Activated T-cell treated with anti-CD3 and anti-CD28 coated beads for 48 hours (primary cell): ENCODE measurements at places on chromosomes 3 and 15.
A peak's percentile ranks its signal among the peaks of the same experiment; 100 is the strongest.

DNA sequence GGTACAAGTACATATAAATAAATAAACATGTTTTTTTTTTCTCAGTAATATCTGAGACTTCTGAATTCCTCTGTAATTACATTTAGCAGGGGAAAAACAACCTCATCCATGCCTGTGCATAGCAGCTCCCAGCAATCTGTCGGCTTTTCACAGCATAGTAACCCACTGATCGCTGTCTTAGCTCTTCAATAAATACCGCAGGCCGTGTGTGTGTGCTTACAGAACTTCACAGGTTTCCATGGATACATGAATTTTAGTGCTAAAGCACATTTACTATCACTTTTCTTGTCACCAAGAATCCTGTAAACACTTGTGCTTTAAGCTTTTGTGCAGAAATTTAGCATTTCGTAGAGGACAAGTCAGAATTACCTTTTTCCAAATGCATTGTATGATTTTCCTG, 4.0 kb upstream of the PLAAT1 start:
- DNase-seq, result no peak

GRCh38 chr15:52567871-52568600, 794 bp downstream of the ARPP19 start:
- peak; percentile 38 for DNase-seq

DNA sequence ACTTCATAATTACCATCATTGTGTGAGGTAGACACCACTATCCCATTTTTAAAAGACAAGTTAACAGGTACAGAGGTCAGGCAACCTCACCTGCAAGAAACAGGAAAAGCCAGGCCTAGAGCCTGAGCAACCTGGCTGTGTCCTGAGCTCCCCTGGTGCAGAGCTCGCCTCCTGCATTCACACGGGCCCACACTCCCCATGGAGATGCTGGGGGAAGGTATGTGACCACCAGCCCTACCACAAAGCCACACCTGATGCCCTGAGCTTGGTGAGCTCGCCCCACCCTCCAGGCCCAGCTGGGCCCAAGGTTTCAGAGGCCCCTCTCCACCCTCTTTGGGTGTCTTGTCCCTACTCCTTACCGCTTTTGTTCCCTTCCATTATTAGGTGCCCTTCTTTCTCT, 1.2 kb upstream of the EFCAB12 start:
- DNase-seq, result no peak

DNA sequence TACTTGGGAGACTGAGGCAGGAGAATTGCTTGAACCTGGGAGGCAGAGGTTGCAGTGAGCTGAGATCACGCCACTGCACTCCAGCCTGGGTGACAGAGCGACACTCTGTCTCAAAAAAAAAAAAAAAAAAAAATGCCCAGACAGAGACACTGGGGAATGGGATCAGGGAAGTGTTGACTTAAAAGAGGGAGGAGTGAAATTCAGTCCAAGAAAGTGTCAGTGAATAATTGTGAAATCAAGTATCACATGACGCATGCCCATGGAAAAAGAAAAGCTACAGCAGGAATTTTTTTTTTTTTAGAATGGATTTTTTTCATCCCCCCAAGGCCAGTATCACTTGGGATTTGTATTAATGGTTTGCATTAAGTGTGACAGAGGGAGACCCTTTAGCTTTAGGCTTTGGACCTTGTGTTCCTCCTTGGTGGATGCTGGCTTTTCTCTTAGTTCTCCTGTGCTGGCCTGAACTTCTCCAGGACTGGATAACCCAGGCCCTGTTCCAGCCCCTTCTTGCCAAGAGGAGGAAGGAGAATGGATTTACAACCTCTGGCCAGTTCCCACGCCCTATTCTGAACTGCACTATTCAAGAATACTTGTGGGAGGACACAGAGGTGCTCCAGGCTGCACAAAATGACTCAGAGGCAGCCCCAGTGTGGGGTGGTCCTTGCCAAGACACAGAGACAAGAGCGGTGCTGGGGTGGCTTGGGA, 36.7 kb upstream of the ZNF774 start:
- DNase-seq, result no peak

GRCh38 chr15:98896002-98896721, 111.4 kb downstream of the PGPEP1L start:
- no peak for DNase-seq

GRCh38 chr3:194137008-194137505, 1.1 kb downstream of the HES1 start:
- DNase-seq, result no peak

DNA sequence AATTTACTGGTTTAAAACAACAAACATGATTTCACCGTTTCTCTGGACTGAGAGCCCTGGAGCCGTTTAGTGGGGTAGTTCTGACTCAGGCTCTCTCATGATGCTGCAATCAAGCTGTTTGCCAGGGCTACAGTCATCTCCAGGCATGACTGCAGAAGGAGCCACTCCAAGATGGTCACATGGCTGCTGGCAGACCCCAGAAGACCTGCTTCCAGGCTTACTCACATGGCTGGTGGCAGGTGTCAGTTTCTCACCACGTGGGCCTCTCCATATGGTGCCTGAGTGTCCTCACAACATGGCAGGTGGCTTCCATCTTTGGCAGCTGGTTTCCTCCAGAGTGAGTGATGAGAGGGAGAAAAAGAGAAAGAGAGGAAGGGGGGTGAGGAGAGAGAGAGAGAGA, 378.3 kb upstream of the RGMA start:
- DNase-seq, result no peak

DNA sequence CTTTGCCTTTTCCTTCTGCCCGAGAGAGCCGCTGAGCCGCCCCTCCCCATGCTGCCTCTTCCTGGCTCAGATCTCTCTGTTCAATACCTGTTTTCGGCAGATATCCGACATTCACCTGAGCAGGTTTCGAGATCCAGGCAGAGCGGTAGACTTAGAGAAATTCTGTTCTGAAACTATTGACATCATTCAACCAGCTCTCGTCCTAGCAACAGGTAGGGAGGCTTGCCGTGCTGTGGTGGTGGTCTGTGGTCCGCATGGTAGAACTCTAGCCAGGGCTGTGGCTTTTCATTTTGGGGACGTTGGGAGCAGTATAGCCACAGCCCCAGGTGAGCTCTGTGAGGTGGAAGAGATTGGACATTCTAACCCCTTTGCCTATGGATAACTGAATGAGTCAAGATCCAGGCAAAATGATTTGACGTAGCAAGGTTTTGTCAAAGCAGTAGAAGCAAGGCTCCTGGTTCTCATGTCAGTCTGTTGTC, 810 bp downstream of the TMEM62 start:
- no peak for DNase-seq

DNA sequence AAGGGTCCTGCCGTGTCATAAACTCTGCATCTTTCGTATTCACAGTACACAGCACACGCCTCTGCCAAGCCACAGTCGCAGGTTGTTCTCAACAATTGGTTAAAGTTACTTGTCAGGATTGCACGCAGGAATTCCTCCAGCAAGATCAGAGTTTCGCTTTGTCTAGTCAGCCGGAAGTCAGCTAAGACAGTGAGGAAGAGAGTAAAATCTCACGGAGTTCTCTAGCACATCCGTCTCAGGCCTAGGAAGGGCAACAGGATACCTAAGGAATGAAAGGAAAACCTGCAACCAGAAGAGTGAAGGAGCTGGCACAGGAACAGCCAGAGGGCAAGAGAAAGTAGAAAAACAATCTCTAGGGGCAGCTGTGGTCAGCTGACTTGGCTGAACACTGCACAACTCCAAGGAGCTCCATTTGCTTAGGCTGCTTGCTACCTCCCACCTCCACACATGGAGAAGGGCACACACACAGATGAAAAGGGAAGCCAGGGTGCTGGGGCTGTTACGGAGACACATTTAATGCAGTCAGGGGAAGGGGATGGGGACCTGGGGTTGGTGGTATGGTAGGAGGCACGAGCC, 23.7 kb downstream of the RORA start:
- DNase-seq, result no peak

DNA sequence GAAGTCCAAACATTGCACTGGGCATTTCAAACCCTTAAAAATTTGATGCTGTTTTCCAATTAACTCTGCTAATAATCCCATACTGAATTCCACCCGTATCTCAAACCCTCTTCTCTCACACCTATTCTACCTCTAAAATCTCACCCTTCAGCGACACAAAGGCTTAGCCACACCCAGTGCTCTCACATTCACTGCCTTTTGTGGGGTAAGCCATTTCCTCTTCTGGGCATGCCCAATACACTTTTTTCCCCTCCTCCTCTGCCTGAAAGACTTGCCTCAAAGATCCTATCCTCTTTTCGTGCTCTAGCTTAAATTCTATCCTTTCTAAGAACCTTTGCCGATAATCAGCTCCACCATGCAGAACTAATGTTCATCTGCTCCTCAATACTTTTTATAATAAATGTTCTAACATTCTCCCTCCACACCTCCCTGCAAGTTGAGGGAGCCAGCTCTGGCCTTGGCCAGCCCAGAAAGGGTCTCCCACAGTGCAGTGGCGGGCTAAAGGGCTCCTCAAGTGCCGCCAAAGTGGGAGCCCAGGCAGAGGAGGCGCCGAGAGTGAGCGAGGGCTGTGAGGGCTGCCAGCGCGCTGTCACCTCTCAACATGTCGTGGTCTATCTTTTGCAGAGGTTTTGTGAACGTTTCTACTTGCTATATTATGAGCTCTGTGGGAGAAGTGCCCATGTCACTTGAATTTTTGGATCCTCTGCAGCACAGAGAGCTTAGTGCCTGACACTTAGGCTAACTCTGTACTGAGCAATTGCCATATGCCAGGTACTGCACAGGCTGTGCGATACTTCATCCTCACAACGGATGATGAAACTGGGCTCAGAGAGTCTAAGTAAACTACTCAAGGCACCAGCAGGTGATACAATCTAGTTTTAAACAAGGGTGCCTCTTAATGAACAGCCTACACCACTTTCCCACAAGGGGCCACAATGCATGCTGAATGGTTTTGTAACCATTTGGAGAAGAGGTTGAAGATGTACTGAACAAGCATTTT, 53.6 kb upstream of the BCL6 start:
- DNase-seq, result no peak

- no peak for DNase-seq
Measured at GRCh38 chr3:177476495-177476894, 279.2 kb upstream of the TBL1XR1 start.

- DNase-seq, result no peak
Measured at GRCh38 chr3:152611905-152612304, 223.0 kb upstream of the P2RY1 start.

GRCh38 chr3:119663885-119664284, 3.5 kb upstream of the POPDC2 start:
- DNase-seq, result no peak

GRCh38 chr3:162960269-162960668, 1463.7 kb downstream of the OTOL1 start:
- DNase-seq, result no peak

- DNase-seq, result no peak
Measured at GRCh38 chr3:188191460-188191859, 37.5 kb downstream of the LPP start.

GRCh38 chr3:123165163-123165562, 36.6 kb upstream of the SEC22A start:
- no peak for DNase-seq

- DNase-seq, result no peak
Measured at GRCh38 chr3:51808934-51809333, 29.9 kb upstream of the IQCF6 start.

DNA sequence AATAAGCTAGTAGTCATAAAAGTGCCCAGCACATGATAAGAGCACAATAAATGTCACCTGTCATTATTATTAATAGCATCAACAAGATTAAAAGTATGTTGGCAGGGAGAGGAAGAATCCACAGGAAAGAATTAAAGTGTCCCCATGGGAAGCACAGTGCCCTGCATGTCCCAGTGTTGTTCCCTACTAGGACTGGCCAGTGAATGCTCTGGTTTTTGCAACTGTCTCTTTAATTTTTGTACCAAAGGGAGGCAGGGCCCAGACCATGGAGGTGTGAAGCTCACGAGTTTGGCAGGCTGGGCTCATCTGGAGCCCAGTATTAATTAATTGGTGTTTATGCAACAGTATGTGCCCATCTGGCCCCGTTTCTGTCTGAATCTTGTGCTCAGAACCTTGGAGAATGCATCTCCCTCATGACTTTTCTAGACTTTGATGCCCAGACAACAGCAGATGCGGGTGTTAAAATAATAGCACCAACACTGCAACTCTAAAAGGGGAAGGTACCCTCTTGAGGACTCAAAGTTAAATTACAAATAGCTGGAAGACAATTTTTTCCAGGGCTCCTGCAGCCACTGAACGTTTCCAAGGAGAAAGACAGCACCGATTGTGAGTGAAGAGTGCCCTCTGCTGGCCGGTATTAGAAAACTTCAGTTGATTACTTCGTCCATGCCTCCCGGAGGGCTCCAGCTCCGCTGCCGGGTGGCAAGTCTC, 71.9 kb upstream of the SPATA12 start:
- DNase-seq, result peak; percentile 46

DNA sequence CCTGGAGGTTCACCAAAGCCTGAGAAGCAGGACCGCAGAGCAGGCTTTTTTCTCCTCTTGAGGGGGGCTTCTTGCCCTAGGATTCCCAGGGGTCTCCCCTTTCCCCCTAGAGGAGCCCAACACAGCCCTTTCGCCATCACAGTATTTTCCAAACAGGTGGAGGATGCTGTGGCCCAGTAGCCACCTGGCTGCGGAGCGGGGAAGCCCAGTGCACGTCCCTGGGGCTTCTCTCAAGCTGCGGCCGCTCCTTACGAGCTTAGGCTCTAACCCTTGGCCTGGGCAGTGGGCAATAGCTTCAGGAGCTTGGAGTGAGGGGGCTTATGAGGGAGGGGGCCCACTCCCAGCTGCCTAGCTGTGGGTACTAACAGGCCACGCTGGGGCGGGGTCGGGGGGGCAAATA, 11.6 kb upstream of the DLL4 start:
- DNase-seq, result no peak

DNA sequence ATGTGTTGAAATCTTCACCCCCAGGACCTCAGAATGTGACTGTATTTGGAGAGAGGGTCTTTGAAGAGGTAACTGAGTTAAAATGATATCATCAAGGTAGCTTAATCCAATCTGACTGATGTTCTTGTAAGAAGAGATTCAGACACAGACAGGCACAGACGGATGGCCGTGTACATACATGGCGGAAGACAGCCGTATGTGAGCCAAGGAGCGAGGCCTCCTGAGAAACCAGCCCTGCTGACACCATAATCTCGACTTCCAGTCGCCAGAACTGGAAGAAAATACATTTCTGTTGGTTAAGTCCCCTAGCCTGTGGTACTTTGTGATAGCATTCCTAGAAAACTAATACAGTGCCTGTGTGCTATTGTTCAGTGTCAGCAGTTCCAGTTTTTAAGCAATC, 73.6 kb downstream of the APBA2 start:
- DNase-seq, result no peak

GRCh38 chr3:183515968-183516851, 39.3 kb downstream of the KLHL6 start:
- DNase-seq, result peak; percentile 26
